ENCODE measurements at places on chromosomes 5 and 9.

- no peak for DNase-seq
Observed at GRCh38 chr5:101679816-101680215, 616.3 kb downstream of the SLCO4C1 start.

- no peak for DNase-seq
Observed at GRCh38 chr5:108380531-108381349, 1.2 kb downstream of the FBXL17 start.

GRCh38 chr5:170057311-170057710 lies 48.4 kb upstream of the FOXI1 start:
- no peak for DNase-seq

- no peak for DNase-seq
Observed at GRCh38 chr9:116327701-116328405, 174.3 kb downstream of the PAPPA start.
